Esophagus squamous epithelium (tissue), 5 donors: ENCODE measurements at places on chromosomes 16 and 17. TPM values are rescaled to one million over a fixed set of nuclear protein-coding genes. Genes with fewer than 3 reads are reported as not detected.

TNK1 gene
- 8.1 TPM for total RNA-seq

GRCh38 chr17:57318913-57319312 is 62.6 kb downstream of the MSI2 start:
- H3K4me3 ChIP-seq = no peak overlapping the region
- peaks cover 6% of the 10 kb centered on the region for H3K36me3 ChIP-seq
- DNase-seq = no peak
- H3K27ac ChIP-seq = no peak overlapping the region
- no peaks in the 10 kb centered on the region for H3K27me3 ChIP-seq

GRCh38 chr16:51237861-51238378 is 86.8 kb upstream of the SALL1 start:
- no peak overlapping the region for H3K27ac ChIP-seq
- peaks cover 94% of the 10 kb centered on the region for H3K27me3 ChIP-seq
- H3K4me3 ChIP-seq = no peak overlapping the region
- DNase-seq = no peak

- H3K4me3 ChIP-seq = peak overlapping the region; percentile 97
- H3K4me1 ChIP-seq = peaks cover 62% of the 10 kb centered on the region
- H3K36me3 ChIP-seq = no peaks in the 10 kb centered on the region
- H3K27ac ChIP-seq = peak overlapping the region; percentile 99
Observed at GRCh38 chr17:42679492-42680330, 1.9 kb downstream of the CCR10 start.

DNA sequence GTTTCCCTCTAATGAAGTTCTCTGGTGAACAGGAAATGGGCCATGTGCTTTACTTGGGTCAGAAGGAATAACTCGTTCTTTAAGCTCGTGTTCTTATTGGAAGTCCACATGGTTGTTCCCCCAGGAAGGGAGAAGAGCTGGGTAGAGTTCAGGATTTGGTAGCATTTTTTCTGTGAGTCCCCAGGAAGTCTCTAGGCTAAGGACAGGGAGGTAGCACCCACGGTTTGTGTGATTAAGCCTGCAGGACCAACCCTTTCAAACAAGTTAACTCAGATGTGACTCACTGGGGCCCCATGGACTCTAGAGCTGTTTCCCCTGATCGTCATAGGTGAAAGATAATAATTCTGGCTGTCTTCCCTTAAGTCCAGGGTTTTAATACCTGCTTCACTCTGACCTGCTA is 16.4 kb downstream of the SAP30BP start:
- no peak overlapping the region for H3K4me3 ChIP-seq
- peaks cover 72% of the 10 kb centered on the region for H3K4me1 ChIP-seq
- peaks cover 15% of the 10 kb centered on the region for H3K36me3 ChIP-seq
- H3K27ac ChIP-seq = peak overlapping the region; percentile 87
- no peaks in the 10 kb centered on the region for H3K27me3 ChIP-seq
- DNase-seq = no peak
